ENCODE measurements at places on chromosomes 6 and 20.

DNA sequence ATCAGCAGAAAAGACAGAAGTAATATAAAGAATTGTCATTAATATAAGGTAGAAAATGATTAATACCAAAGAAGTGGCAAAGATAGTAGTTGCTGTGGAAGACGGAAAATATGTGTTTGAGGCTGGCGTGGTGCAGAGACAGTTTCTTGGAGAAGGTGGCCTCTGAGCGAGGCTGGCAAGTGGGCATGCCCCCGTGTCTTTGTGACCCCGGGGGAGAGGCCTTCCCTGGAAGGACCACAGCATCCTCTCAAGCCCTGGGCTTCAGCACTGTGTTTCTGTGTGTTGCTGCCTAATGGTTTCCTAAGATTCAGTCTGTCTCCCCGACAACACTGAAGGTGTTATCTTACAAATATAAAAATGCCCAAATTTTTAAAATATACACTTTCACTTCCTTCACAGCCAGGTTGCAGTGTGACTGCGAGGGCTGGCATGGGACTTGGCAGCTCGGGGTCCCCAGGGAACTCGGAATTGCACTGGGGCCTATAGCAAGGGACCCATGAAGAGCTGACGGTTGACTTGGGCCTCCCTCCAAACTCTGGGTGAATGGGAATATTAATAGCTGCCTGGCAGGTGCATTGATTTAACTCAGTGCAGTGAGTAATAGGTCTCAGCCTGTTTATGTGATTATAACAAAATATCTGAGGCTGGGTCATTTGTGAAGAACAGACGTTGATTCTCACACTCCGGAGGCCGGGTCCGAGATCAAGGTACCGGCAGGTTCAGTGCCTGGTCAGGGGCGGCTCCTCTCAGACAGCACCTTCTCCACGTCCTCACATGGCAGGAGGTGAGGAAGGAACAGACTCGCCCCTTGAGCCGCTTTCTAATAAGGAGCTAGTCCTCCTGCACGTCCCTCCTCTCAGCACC, 47.4 kb upstream of the AFDN start:
- no peak for DNase-seq

GRCh38 chr6:72798196-72798595, 176.3 kb downstream of the KCNQ5 start:
- no peak for DNase-seq

DNA sequence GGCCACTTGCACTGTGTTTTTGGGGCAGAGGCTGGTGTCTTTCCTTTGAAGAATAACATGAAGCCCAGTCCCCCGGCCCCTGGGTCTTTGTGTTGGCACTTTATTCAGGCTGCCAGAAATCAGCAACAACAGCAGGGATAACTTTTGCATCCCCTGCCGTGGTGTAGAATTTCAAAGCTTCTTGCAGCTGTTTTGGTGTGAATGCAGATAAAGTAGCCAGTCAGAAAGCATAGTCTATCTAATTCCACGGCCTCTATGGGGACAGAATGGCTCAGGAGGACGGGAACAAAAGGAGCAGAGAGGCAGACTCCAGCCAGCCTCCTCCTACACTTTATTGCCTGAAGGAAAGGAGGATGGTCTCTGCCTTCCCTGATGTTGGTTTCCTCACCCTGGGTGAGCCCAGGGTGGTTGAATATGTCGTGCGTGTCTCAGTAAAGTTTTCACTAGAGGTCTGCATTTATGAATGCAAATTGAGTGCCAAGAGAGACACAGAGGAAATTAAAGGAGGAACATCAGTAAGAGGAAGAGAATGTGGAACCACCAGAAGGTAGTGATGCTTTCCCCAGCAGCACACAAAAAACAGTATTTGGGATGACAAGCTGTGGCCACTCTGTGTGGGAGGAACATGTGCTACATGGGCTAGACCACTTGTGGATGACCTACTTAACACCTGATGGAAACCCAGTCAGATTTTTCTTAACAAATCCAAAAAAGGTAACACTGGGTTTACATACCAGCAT, 125.9 kb upstream of the TRAF3IP2 start:
- no peak for DNase-seq

- DNase-seq, result no peak
These were observed 23.2 kb upstream of the ROS1 start for GRCh38 chr6:117448732-117449485.

DNA sequence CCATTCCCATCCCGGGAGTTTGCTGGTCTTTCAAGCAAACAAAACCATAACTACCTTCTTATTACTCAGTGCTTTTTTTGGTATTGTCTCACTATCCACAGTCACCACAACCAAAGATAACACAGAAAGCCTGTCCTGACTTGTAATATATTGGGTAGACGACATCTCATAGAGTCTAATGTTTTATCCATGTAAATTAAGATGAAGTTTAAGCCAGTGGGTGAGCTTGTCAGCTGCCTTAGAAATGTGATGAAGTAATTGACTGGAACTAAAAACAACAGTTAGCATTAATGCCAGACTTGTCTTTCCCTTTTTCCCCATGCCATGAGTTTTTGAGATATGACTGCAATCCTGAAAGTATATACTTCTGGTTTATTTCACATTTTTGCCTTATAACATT, 282.7 kb upstream of the PRDM1 start:
- DNase-seq, result no peak

DNA sequence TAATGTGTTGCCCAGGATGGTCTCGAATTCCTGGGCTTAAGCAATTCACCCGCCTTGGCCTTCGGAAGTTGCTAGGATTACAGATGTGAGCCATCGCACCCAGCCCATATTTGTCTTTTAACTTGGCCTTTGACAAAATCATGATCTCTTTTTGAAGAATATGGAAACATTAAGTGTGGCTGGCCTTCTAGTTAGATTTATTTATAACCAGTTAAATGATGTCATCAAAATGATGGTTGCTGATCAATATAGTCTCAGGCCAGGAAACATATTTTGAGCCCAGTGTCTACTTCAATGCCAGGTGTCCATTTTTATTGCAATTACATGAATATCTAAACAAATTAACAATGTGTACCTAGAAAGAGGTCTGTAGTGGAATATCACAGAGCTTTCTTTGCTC, 69.4 kb downstream of the TMEM200A start:
- DNase-seq, result no peak

All from CD4-positive, alpha-beta T cell treated with Interleukin-1 beta for 1 hour (primary cell).